CD4-positive, alpha-beta T cell treated with Interleukin-17A for 4 hours (primary cell): ENCODE measurements at places on chromosomes 7 and 10.

GRCh38 chr10:60614363-60614762, 163.9 kb upstream of the CDK1 start:
- no peak for DNase-seq

- DNase-seq, result no peak
Measured at GRCh38 chr7:1815051-1815481, 145.0 kb downstream of the ELFN1 start.

DNA sequence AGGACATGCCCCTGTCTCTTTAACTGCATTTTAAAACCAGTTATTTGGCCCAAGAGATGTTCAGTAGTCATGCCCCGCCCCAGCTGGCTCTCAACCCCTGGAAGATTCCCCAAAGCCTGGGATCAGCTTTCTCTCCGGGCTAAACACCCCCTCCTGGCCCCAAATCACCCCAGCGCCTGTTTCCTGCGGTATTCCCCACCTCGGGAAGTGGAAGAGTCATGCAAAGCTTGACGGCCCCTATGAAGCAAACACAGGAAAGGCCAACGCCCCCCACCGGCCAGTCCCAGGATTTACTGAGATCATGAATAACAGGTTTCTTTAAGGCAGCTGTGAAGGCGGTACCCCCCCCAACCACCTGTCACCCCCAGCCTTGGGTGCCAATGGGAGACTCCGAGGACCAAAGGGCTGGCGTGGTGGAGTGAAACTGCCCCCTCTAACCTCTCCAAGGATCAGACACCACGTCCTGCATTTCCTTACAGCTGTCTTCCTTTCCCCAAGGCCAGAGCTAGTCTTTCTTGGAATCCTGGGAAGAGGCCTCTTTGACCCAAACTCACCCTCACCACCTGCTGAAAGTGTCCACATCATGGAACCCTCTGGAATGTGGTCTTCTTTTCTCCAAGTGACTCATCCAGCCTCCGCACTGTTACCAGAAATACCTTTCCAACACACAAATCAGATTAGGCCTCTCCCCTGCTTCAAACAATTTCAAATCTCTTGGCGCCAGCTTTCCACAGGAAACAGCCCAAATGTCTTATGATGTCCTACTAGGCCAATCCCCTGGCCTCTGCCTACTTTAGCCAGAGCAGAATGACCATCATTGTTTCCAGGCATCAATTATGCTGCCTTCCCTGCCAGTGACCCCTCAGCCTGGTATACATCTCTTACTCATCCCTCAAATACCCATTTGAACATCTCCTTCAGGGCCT, 301.5 kb downstream of the ZEB1 start:
- DNase-seq, result no peak

DNA sequence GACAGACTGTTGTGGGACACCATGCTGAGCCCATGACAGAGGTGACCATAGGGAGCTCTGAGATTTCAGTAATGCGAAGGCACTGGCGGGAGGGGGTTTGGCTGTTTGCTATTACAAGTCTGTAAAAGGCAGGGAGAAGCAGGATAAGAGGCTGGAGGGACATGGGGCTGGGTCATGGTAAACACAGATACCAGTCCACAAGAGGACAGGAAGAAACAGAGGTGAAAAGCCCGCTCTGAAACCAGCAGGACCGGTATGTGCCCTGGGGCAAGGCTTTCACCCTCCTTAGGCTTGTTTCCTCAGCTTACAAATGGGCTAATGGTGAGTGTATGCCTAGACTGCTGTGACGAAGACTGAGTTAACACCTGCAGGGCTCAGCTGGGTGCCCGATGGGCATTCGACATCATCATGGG, 34.1 kb downstream of the ANXA11 start:
- no peak for DNase-seq

DNA sequence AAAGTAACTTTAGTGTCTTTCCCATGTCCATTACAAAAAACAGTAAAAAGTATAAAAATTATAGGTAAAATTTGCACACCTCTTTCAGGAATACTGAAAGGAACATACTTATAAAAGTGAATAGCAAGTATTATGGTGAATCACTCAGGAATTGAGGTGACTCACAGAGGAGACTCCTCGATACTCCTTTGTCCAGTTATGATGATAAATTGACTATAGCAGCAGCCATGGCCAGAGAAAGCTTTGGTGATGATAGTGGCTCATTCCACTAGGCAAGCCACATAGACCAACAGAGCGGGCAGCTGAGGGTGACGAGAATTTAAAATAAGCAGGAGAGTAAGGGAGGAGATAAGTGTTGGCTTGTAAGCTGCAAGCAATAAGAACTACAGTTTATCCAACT, 1231.1 kb upstream of the CELF2 start:
- DNase-seq, result no peak

GRCh38 chr7:131586259-131586658, 29.8 kb upstream of the PODXL start:
- DNase-seq, result no peak

- DNase-seq, result no peak
Measured at GRCh38 chr7:129855234-129855673, 97.5 kb downstream of the UBE2H start.

- DNase-seq, result no peak
Measured at GRCh38 chr10:101558671-101559595, 29.1 kb downstream of the POLL start.

- DNase-seq, result no peak
Measured at GRCh38 chr7:135803143-135803542, 54.5 kb upstream of the FAM180A start.

DNA sequence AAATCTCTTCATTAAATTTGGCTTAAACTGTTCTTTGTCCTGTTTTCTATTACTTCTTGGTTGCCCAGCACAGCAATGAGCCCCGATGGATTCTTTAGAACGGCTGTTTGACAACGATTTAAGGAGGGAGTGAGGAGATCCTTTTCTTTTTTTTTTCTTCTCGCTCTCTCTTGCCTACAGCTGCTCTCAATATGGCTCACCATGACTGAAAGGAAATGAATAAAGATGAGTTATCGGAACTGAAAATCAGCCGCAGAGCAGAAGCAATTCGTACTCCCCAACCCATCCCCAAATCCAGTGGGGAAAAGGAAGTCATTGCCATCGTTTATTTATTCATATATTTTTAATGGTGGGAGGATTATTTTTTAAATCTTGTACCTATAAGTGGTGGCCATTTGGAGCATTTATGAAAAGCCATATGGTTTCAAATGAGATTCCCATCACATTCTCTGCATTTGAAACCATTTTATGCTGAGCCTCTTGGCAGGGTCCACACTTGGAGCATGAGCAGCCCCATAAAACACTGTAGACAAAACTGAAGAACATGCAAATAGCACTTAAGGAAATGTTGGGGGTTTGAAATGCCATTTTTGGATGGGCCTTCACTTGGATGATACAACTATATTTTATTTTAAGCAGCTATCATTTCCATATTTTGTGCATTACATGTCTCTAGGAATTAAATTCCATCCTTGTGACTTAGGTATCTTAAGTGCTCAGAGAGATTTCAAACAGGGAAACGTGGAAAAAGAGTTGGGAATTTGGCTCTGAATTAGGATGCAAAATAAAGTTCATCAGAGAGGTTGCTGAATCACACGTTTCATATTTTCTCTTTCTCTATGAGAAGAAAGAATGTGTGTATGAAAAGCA, 107.7 kb upstream of the FZD1 start:
- no peak for DNase-seq
